ENCODE measurements at places on chromosomes 11 and 22.

DNA sequence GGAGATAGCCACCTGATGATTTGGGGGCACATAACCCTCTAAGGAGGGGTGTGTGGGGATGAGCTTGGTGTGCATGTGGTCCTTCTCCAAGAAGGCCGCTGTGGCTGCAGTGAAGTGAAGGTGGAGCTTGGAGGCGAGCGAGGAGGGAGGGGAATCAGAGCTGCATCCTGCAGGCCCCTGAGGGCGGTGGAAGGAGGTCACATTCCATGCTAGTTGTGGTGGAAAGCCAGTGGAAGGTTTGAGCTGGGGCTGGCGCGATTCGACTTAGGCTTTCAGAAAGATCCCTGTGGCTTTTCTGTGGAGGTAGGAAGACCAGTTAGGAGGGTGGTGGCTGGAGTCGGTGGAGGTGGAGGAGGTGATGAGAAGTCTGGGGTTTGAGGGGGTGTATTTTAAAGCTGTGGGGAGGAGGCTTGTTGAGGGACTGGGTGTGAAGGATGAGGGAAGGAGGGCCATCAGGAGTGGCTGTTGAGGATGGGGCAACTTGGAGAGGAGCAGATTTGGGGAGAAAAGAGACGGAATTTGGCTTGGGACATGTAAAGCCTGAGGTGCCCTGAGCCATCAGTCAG, 62.0 kb downstream of the TBC1D22A start:
- no peak for DNase-seq

- DNase-seq, result peak; percentile 29
Observed at GRCh38 chr11:125123947-125124617, 12.7 kb upstream of the TMEM218 start.

- DNase-seq, result peak; percentile 72
Observed at GRCh38 chr11:6473451-6474412, at the start of gene TRIM3. Gene TRIM3, minus strand, starts transcription at chr11:6473941. Its CDS starts 8,246 bp downstream, at chr11:6465695.

DNA sequence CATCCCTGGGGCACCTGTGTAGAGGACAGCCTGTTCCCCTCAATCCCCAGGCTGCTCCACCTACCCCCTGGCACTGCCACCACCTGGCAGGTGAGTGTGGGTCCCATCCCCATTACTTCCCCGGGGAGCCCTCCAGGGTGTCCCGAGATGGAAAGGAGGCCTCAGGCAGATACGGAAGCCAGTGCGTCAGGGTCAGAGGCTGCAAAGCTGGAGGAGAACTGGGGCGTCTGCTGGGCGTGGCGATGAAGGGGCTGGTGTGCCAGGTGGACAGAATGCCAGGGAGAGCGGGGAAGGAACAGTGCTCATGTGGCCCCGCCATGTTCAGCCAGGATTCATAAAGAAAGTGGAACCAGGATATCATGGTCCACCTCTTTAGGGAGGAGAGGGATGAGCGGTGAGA, 7.8 kb downstream of the YPEL1 start:
- no peak for DNase-seq

DNA sequence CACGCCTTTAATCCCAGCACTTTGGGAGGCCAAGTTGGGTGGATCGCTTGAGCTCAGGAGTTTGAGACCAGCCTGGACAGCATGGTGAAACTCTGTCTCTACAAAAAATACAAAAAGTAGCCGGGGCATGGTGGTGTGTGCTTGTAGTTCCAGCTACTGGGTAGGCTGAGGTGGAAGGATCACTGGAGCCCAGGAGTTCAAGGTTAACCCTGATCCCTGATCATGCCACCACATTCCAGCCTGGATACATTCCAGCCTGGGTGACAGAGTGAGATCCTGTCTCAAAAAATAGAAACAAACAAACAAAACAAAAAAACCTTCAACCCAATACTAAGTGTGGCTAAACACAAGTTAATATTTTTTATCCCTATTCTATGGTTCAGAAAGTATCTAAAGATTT, 66.4 kb upstream of the CLNS1A start:
- no peak for DNase-seq

- no peak for DNase-seq
Observed at GRCh38 chr22:46366327-46366731, 30.8 kb downstream of the TRMU start.

DNA sequence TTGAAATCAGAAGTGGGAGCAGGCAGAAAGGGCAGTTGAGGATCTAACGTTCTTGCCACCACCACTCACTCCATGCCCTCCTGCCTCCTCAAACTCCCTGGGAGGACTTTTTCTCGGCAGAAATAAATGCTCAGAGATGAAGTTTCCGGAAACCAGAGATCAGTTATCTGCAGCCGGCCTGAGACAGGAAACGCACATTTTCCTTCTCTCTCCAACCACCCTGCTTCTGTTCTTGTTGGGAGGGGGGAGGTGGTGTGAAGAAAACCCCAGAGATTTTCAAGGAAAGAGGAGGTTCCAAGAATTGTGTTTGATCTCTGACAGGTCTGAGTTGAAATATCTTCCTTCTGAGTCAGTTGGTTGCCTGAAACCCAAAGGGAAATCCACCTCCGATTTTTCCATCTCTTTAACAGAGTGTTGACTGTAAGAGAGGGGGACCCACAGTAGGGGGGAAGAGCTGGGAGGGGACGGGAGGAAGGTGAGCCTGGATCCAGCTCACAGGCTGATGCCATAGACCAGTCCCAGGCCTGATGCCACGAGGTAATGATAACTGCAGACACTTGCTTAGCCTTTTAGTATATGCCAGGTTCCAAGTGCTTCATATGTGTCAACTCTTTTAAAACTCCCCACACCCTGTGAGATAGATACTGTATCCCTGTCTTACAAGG, 100.8 kb downstream of the TRAF6 start:
- DNase-seq, result no peak

DNA sequence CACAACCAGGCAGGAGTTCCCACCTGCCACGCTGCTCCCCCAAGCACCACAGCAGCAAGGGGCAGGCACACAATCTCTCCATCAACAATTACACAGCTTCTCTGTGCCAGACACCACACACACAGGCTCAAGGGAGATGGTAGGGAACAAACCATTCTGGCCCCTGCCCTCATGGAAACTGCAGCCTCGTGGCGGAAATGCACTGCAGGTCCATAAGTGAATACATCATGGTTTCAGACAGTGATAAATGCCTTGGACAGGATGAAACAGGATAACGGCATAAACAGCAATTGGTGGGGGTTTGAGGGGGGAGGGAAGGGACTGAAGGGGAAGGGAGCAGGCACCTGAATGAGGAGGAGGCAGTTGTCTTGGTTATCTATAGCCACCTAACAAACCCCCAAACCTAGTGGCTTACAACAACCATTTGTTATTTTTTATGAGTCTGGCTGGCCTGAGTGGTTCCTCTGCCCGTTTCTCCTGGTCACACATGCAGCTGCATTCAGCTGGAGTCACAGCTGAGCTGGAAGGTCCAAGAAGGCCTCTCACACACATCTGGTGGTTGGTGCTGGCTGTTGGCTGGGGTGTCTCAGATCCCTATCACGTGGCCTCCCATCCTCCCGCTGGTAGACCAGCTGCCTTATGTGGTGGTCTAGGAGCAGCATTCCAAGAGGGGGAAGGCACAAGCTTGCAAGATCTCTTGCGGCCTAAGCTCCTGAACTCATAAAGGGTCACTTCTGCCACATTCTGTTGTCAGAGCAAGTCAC, 15.0 kb upstream of the YWHAH start:
- DNase-seq, result no peak

GRCh38 chr11:81005595-81005994, 1564.8 kb upstream of the TENM4 start:
- no peak for DNase-seq

GRCh38 chr11:34929794-34930763, 13.7 kb downstream of the PDHX start:
- no peak for DNase-seq

DNA sequence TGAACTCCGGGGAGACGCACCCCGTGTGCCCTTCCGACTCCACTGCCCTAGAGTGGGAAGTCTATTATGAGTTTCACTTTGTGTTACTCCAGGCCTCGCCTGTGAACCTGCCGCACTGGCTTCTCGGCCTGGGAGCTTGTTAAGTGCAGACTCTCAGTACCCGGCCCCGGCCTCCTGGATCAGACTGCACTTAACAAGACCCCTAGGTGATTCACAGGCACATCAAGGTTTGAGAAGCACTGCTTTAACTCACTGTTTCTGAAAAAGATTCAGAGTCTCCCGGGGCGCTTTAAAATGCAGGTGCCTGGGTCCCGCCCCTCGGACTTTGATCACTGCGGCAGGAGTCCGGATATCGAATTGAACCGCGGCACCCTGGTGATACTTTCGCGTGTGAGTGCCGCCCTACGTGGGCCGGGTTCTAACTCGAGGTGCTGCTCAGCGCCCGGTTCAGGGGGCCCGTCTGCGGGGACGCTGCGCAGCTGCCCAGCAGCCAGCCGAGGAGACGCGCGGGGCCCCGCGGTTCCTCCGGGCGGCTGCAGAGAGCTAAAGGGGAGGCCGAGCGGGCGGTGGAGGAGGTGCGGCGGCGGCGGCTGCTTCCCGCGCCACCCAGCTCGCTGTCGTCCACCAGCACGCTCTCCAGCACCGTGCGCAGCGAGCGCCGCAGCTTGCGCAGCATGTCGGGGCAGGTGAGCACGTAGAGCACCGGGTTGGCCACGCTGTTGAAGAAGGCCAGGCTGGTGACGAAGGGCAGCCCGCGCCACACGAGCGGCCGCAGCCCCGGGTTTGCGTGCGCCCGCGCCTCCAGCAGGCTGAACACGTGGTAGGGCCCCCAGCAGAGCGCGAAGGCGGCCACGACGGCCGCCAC, 3.4 kb downstream of the PTGDR2 start:
- DNase-seq, result no peak

DNA sequence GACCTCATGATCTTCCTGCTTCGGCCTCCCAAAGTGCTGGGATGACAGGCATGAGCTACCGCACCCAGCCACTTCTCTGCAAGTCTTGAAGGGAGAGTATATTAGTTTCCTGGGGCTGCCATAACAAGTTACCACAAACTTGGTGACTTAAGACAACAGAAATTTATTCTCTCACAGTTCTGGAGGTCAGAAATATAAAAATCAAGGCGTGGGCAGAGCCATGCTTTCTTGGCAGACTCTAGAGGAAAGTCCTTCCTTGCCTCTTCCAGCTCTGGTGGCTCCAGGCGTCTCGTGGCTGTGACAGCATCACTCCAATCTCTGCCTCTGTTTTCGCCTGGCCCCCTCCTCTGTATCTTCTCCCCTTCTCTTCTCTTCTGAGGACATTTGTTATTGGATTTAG, 110.2 kb upstream of the NAV2 start:
- DNase-seq, result no peak

DNA sequence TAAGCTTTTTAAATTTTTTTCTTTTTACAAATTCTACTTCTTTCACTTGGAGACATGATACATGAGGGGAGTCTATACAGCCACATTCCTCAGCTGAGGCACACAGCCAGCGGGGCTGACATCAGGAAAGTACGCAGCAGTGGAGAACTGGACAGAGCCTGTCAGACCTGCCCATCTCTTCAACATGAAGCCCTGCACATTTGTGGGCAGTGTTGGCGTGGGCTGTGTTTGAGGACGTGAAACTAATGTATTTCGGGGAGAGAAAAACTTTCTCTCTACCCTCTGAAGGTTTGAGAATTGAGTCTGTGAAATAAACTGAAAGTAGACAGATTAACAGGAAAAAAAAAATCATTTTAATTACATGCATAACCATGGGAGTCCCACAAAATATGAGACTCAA, 84.8 kb upstream of the HTATIP2 start:
- DNase-seq, result no peak

DNA sequence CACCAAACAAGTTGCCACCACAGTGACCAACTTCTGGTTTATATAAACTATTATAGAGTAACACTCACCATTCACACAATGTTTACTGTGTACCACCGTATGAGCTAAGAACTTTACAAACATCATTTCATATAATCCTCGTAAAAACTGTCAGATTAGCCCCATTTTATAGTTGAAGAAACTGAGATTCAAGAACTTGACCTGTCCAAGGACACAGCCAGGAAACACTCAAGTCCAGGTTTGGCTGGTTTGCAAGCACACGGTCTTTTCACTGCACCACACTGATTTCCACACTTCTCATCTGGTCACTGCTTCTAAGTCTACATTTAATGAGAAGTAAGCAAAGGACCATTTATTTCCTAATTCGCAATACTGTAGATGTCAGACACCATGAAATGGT, 3.7 kb downstream of the MORC2 start:
- no peak for DNase-seq

DNA sequence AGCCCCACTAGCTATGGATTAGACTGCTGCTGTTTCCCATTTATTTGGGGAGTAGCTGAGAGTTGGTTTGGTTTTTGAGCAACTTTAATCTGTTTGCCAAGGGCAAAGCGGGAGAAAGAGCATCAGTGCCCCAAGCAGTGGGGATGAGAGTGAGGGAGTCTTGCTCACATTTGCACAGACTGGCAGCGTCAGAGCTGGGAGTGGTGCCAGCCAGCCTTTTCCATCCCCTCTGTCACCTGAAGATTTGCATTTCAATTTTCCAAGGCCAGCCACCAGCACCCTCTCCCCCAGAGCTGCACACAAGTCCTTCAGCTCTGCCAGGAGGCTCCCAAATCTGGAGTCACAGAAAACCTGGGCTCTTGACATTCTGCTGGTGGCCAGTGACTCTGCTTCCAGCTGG, 21.0 kb upstream of the UVRAG start:
- DNase-seq, result no peak

GRCh38 chr11:33696931-33697638, 3.5 kb downstream of the C11orf91 start:
- no peak for DNase-seq

GRCh38 chr11:68351450-68352275, 39.3 kb downstream of the LRP5 start:
- no peak for DNase-seq

GRCh38 chr11:97814325-97814959, 1206.3 kb upstream of the CNTN5 start:
- DNase-seq, result no peak

GRCh38 chr11:115391598-115391997, 112.6 kb downstream of the CADM1 start:
- DNase-seq, result no peak

DNA sequence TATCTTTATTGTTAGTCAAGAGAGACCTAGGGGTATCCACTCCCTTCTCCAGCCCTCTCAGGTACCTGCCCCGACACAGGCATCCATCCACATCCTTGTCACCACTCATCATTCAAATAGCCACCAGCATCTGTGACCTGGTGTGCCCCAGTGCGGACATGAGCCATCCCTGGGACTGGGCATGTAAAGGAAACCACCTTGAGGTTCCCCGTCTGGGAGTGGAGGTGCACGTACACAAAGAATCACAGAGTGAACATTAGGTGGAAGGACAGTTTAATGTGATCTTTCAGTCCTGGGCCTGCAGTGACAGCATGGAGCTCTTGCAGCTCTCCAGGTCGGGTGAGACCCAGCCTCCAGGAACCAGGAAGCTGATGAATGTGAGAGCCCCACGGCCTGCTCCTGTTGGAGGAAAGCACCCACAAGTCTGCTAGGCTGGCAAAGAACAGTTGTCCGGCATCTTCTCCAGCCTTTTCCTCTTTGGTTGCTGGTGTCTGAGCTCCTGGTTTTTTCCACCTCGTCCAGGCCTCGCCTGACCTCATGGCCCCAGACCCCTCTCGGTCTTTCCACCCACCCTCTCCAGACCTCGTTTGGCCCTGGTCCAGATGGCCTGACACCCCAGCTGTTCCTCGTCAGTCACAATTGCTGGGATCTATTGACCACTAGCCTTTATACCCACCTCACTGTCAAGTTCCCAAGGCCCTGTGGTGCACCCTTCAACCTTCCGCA, 16.5 kb downstream of the PSMD13 start:
- DNase-seq, result no peak
